Stomach (tissue), 19 donors: ENCODE measurements at places on chromosomes 7 and 10. TPM values are rescaled to one million over a fixed set of nuclear protein-coding genes. Genes with fewer than 3 reads are reported as not detected.
A peak's percentile ranks its signal among the peaks of the same experiment; 100 is the strongest.

- DNase-seq, result no peak
Observed at GRCh38 chr7:36441344-36442022, 51.8 kb downstream of the ANLN start.

DNA sequence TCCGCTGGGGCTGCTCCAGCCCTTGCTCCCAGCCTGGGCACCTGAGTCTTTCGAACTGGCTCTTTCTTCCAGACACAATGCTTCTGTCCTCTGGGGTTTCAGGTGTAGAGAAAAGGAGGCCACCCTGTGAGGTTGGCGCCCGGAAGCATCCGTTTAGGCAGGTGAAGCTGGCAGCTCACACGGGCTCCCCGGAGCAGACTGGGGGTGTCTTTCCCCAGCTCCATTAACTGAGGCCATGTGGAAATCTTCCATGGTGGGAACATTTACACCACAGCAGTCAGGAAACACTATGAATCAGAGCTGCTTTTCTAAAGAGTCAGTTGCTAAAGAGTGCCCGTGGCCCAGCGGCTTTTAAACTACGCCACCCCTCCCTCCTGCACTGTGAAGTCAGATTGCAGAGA, 29.2 kb downstream of the PRKAG2 start:
- no peak for DNase-seq

GRCh38 chr7:141014125-141014523, 628 bp downstream of the MRPS33 start:
- DNase-seq, result no peak

GRCh38 chr7:43004082-43004481, 71.9 kb downstream of the MRPL32 start:
- DNase-seq, result no peak

DNA sequence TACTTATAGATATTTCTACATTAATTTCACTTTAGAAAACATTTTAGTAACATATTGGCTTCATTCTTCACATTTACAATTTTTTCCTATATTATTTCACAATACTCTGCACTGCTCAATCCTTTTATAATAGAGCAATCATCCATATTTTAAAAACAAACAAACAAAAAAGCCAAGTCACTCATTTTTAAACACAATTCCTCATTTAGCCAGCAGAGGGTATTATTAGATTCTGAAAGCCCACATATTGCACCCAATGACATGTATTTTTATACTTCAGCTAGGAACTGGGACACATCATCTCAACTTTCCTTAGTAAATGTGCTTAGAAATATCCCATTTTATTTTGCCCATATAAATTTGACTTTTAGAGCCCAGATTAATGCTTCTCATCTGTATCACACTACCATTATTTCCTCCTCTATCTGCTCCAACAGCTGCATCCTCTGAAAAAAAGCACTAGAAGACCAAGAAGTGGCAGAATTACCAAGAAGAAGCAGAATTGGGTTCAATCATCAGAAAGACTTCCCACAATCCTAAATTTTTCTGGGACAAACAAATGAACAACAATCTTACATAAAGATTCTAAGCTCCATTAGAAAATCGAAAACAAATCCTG, 29.5 kb downstream of the CTNNA3 start:
- DNase-seq, result peak; percentile 44

GRCh38 chr10:52265131-52265926, 48.8 kb upstream of the DKK1 start:
- DNase-seq, result no peak

GRCh38 chr10:77829356-77829755, 97.2 kb downstream of the DLG5 start:
- no peak for DNase-seq

DNA sequence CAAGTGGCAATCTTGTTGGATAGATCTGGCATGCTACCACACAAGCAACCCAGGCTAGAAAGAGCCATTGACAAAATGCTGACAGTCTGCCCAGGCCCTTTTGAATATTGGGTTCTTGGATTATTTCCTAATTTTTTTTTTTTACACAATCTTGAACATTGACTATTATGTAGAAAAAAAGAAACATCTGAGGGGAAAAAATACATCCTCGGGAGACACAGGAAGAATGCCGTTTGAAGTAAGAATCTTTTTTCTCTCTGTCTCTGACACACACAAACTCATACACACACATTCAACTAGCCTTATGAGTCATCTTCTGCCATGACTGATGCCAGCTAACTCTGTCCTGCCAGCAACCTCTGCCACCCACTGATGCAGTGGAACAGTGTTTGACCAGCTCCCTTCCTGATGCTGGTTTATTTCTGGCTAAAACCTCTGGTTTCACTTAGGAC, 47.2 kb downstream of the SORBS1 start:
- peak; percentile 66 for DNase-seq

GRCh38 chr7:55488804-55489340, 83.4 kb downstream of the VOPP1 start:
- no peak for DNase-seq

DNA sequence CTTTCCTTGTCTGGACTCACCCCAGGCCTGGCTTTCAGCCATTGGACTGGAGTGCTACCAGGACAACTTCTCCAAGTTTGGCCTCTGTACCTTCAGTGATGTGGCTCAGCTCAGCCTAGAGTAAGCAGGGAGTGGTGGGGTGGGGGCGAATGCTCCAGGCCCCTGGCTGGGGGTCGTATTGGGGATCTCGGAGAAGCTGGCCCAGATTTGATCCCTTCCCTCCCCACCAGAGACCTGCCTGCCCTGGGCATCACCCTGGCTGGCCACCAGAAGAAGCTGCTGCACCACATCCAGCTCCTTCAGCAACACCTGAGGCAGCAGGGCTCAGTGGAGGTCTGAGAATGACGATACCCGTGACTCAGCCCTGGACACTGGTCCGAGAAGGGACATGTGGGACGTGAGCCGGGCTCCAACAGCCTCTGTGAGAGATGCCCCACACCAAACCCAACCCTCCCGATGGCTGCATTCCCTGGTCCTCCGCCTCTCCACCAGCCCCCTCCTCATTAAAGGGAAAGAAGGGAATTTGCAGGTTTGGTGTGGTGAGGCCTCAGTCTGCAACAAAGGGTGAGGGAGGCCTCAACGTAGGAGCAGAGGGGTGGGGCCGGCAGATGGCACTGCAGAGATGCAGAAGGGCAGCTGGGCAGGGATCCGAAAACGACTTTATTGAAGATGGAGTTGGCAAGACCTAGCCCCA, 14.8 kb downstream of the TRPV6 start:
- no peak for DNase-seq

DNA sequence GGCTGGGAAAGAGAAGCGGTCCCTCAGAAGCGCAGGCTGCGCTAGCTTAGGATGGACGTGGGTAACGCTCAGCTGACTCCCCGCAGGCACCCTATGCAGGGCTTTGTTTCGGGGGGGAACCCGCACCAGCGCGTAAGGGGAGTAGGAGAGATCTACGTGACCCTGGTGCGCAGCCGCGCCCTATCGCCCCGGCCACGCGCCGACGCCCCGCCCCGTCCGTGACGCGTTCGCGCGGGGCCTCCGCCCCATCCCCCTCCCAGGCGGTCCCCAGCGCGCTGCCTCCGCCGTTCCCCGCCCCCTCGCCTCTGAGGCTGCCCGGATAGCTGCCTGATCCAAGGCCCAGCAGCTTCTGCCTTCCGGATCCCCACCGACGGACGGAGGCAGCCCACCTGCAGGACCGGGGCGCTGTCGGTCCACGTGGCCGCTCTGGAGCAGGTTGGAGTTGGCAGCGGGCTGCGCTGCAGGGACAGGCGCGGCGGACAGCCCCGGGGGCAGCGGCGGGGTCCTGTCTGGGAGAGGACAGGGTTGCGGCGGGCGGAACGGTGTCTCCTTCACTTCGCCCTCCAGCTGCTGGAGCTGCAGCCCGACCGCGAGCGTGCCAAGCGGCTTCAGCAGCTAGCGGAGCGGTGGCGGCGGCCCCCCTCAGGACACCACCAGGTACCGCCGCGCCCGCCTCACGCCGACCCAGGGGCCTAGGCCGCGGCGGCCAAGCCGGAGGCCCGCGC, at the start of gene VDAC2:
VDAC2 (plus strand) TSS at position 515 of the 725 bp plus-strand sequence. CDS start 363 bp downstream, outside the sequence.
- peak; percentile 97 for DNase-seq

UCN3 gene
- not detected for total RNA-seq

TRPV5 gene
- total RNA-seq, result not detected

PRF1 gene
- under 0.01 TPM for total RNA-seq

ASB10 gene
- not detected for total RNA-seq

ATOH7 gene
- not detected for total RNA-seq
